H4 (cell line): ENCODE measurements at places on chromosomes 1 and 21.

GRCh38 chr1:4019606-4020331 lies 119.7 kb upstream of the C1orf174 start:
- DNase-seq = no peak

DNA sequence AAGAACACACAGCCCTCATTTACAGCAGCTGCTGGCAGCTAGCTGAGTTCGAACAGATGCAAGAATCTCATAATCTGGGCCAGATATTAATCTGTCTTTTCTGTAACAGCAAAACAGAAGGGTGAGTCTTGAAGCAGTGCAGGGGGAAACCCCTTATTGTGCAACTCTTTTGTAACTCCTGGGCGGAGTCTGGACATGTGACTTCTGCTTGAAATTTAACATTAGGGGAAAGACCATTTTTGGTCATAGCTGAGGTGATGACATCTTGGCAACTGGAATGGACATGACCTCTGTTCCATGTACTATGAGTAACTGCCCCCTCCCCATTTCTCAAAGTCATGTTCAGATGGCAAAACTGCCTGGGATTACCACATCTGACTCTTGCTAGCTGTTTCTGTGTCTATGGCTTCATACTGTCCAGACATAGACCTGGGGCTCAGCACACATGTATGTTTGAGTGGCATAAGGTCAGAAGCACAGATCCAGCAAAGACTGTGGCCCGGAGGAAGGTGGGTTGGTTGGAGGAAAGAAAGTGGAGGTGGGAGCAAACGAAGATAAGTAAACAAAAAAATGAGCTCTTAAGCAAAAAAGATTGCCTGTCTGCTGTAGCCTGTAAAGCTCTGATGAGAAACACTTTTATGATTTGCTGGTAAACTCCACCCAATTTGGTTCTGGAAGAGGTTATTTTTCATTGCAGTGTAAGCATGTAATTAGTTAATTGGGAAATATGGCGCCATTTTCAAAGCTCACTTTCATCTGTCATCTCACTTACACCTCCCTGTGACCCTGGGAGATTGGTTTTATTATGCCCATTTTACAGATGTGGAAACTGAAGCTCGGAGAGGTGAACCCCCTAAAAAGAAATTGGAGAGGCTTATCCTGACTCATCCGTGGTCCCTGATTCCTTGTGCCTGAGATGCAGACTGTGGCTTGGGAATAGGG lies 26.1 kb downstream of the ETS2 start:
- peak; percentile 91 for DNase-seq

GRCh38 chr1:206002160-206002559 lies 1.0 kb downstream of the RAB7B start:
- DNase-seq = no peak

DNA sequence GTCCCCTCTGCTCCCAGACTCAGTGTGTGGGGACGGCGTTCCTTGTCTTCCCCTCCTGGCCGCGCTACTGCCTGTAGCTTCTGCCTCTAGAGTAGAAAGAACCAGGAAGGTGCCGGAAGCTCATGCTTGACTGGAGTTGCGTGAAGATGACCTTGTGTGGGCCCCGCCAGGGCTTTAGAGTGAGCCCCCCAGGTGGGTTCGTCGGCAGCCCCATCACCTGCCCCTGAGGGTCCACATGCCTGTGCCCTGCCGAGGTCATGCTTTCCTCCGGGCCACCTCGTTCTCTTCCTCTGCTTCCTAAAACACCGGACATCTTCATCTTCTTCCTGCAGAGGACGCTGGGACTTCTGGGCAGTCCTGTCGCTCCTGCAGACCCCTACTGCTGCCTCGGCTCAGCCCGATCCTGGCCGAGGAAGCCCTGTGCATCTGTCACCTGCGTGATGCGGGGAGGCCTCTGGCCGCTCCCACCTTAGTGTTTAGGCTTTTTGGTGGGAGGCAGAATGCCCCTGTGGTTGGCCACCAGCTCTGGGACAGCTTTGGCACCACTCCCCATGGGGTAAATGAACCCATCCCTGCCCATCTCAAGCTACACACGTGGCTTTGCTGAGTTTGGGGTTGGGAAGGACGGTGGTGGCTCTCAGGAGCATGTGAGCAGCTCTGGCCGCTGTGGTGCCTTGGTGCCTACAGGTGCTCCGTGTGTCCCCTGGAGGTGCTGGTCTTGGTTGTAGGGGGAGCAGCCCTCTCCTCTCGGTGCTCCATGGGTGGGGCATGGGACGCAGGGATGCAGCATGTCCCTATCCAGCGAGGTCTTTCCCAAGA lies 12.3 kb downstream of the OBSCN start:
- DNase-seq = no peak

- peak; percentile 50 for DNase-seq
These were observed 59.0 kb upstream of the CD1D start for GRCh38 chr1:158121604-158122254.

DNA sequence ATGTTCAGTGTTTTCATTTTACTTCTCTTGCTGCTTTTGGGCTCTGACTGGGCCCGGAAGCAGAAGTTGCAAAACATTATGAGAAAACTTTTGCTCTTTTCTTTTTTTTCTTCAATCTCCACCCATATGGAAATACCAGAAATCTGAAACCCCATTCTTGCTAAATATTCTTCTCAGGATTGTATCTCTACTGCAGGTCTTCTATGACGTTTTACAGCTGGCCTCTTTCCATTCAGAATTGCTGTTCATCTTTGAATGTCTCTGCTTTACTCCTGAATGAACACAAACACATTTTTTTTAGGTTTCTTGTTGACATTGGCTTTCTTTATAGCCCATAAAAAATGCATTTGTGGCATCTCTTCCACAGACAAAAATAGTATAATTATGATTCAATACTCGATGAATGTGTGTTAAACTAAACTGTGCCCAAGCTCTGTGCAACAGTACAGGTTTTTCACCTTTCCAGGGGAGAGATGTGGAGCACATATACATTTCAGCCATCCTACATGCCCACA lies 18.8 kb downstream of the PTPRC start:
- DNase-seq = peak; percentile 88

DNA sequence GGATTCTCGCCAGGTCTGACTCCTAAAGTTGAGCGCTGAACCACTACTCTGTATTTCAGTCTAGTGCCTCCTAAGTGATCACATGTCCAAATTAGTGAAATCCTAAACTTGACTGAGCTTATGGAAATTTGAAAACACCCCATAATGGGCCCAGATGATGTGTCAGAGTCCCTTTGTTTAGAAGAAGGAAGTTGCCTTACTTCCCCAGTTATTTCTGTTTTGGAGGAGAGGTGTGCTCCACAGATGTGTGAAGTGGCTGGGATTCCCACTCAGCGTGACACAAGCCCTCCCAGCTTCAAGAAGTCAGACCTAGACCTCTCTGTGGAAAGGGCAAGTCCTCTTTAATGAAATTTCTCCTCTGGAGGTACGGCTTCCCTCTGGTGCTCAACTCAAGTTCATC lies 188.8 kb downstream of the TTLL7 start:
- DNase-seq = no peak

- peak; percentile 14 for DNase-seq
These were observed 11.2 kb downstream of the AGO1 start for GRCh38 chr1:35894183-35894582.

- DNase-seq = no peak
These were observed 130.2 kb downstream of the PRDM2 start for GRCh38 chr1:13830170-13830569.

- no peak for DNase-seq
These were observed 4.1 kb downstream of the NTRK1 start for GRCh38 chr1:156864796-156865195.

- no peak for DNase-seq
These were observed 31.1 kb upstream of the BACH1 start for GRCh38 chr21:29267666-29268065.

GRCh38 chr1:164926107-164926506 lies 367.1 kb downstream of the PBX1 start:
- DNase-seq = no peak

DNA sequence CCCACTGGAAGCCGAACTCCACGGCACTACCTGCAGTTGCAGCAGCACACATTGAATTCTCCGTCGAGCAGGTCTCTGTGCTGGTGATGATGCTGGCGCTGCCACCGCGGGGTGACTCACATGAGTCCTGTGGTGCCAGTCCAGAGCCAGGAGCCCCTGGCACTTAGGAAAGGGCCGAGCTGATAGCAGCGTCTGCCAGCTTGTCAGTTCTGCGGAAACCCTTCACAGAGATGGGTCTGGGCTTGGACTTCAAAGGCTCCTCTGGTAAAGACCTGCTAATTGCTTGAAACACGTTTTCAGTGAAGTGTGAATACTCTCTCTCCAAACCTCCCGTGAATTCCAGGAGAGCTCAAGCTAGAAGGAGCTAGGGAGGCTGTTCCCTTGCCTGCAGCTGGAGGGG lies 92.2 kb downstream of the GRIK3 start:
- no peak for DNase-seq

GRCh38 chr1:3641046-3641760 lies 8.7 kb downstream of the WRAP73 start:
- no peak for DNase-seq

- DNase-seq = no peak
These were observed 12.5 kb upstream of the REN start for GRCh38 chr1:204178487-204179281.

DNA sequence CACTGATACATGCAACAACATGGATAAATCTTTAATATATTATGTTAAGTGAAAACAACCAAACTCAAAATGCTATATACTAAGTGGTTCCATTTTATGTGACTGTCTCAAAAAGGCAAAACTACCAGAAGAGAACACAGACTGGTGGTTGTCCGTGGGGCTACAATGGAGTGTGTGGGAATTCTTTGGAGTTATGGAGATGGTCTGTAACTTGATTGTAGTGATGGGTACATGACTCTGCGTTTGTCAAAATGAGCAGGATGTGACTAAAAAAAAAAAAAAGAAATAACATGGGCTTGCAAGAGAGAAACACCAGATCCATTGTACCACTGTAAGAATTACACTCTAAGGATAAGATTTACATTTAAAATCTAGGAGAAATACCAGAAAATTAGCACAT lies 52.2 kb upstream of the KIAA1614 start:
- DNase-seq = no peak

DNA sequence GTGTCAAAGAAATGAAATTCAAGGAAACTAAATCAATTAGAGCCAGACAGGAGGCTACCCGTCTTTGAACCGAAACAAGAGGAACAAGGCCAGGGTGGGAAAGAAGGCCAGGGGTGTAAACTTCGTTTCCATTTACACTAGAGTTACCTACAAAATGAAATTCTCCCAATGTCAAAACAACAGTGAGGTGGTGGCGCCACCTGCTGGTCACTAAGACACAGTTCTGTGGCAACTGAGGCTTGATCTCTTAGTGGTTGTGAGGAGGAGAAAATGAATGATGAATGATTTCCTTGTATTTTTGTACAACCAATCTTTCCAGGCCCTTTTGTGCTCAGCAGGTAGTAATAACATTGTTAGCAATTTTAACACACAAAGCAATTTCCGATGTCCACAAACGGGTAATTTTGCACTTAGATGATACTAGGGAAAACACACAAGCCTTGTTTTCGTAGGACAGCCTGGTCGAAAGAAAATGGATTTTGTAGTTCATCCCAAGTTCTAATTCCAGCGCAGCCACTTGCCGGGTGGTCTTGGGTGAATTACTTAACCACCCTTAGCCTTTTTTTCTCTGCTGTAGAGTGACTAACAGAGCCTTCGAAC lies 54.8 kb upstream of the SOD1 start:
- peak; percentile 75 for DNase-seq

- DNase-seq = no peak
These were observed 176.6 kb downstream of the NRIP1 start for GRCh38 chr21:14888202-14888601.

DNA sequence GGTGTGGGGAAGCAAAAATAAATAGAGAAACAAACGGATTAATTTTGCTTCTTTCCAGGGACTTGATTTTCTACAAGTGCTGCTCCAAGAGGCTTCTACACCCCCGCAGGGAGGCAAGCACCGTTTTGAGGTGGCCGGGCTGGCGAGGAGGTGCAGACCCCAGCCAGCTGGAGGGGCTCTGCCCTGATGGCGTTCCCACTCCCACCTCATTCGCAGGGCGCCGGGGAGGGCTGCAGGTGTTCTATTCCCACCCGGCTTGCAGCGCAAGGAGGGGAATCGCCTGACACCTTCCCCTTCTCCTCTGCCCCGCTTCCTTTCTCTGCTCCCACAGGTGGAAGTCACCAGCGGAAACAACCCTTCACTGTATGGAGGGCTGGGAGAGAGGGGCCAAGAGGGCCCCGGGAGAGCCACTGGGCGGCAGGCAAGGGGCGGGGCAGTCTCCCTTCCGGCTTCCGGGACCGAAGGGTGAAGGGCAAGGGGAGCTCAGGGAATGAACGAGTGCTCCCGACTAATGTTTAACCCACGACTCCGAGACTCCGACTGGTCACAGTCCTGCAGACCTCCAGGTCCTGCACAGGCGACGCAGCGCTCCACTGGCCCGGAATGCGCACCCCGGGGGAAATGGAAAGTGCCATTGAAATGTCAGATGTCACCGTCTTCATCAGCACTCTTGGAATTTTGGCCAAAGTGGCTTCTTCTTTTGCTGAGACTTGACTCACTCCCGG lies 29.1 kb downstream of the TEX35 start:
- DNase-seq = no peak

DNA sequence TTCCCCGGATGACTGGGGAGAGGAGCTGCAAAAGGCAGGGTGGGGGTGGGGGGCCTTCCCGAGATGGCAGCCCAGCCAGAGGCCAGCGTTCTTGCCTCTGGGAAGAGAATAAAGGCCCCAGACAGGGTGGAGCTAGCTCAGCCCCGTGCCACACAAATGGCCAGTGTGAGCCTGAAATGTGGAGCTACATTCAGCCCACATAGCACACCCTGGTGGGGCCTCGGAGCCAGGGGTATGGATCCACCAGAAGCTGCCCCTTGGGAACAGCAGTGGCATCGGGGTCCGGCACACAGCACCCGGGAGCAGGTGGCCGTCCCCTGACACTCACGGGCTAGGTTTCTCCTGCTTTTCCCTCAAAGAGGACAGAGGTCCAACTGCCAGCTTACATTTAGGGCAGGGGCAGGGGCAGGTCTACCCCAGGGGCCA lies 93.9 kb downstream of the PDE9A start:
- no peak for DNase-seq

DNA sequence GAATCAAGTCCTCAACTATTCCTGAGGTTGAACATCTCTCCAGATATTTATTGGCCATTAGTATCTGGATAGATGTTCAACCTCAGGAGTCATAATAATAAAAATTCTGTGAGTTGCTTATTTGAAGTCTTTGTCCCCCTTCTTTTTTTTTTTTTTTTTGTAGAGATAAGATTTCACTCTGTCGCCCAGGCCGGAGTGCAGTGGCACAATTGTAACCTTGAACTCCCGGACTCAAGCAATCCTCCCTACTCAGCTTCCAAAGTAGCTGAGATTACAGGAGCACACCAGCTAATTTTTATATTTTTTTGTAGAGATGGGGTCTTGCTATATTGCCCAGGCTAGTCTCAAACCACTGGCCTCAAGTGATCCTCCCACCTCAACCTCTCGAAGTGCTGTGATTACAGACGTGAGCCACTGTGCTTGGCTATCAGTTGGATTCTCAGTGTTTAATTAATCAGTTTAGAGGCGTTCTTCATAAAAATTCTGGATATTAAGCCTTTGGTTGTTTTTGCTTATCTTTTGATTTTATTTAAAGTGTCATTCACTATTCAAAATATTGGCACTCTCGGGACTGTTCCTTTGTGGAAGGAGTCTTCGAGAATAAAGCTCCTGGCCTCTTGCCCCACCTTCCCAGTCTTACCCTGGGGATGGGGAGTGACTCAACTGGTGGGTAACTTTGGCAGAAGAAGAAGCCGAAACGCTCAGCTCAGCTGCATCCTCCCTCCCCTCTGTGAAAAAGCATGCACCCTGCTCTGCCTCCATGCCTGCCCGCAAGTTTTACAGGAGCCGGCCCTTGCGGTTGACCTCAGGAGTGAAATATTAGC lies 11.2 kb upstream of the HYI start:
- DNase-seq = no peak
